ENCODE measurements at places on chromosomes 3 and 15. TPM values are rescaled to one million over a fixed set of nuclear protein-coding genes. Genes with fewer than 3 reads are reported as not detected.

- no peak overlapping the region for H3K4me3 ChIP-seq
- H3K27ac ChIP-seq, result peak overlapping the region; percentile 55
- H3K36me3 ChIP-seq, result peaks cover 2% of the 10 kb centered on the region
- DNase-seq, result no peak
- H3K27me3 ChIP-seq, result no peaks in the 10 kb centered on the region
Measured at GRCh38 chr15:78913012-78913411, 31.8 kb downstream of the CTSH start.

GRCh38 chr3:11736136-11736833, 92.6 kb upstream of the VGLL4 start:
- peaks cover 7% of the 10 kb centered on the region for H3K4me1 ChIP-seq
- no peak for DNase-seq
- H3K27me3 ChIP-seq, result peaks cover 7% of the 10 kb centered on the region
- H3K27ac ChIP-seq, result no peak overlapping the region
- H3K4me3 ChIP-seq, result no peak overlapping the region
- H3K36me3 ChIP-seq, result no peaks in the 10 kb centered on the region

DNA sequence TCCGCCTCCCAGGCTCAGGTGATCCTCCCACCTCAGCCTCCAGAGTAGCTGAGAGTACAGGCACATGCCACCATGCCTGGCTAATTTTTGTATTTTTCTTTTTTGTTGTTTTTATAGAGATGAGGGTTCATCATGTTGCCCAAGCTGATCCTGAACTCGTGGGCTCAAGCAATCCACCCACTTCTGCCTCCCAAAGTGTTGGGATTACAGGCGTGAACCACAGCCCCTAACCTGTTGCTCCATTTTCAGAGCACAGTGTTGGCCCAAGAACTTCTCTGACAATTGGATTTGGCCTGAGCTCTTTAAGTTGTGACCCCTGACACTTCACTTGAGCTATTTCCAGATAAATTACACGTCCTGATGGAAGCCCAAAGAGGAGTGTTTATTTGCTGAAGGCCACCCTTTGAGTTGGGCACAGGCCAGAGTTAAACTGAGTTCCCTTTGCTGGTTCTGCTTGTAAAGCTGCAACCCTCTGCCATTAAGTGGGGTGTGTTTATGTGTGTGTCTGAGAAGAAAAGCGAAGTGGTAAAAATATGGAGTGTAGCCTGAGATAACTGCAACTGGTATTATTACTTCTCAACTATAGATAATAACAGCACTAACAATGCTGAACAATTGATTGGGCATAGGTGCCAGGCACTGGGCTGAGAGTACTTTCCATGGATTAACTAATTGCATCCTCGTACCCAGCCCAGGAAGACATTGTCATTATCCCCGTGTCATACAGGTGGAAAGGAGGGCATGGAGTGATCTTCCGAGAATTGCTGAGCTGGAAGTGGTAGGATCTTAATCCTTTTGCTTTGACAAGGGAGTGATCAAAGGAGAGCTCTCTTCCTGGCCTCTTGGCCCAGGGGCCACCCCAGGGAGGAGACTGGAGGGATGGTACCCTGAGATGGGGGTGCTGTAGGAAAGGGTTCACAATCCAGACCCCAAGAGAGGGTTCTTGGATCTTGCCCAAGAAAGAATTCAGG, 91.5 kb upstream of the PROK2 start:
- H3K36me3 ChIP-seq, result no peaks in the 10 kb centered on the region
- H3K4me1 ChIP-seq, result peaks cover 43% of the 10 kb centered on the region
- no peak for DNase-seq

DNA sequence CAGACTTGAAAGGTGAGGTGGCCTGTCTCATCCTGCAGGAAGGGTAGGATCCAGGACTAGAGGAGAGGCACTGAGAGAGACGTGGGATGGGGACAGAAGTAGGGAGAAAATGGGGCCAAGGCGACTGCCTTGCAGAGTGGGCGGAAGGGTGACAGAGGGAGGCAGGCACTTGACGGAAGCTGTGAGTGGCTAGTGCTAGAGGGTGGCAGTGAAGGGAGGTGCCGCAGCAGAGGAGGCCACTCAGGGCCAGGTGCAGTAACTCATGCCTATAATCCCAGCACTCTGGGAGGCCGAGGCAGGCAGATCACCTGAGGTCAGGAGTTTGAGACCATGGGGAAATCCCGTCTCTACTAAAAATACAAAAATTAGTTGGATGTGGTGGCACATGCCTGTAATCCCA, 7.3 kb downstream of the CCDC33 start:
- no peak overlapping the region for H3K27ac ChIP-seq
- peaks cover 39% of the 10 kb centered on the region for H3K27me3 ChIP-seq
- H3K36me3 ChIP-seq, result no peaks in the 10 kb centered on the region
- peaks cover 9% of the 10 kb centered on the region for H3K4me1 ChIP-seq
- DNase-seq, result no peak

HGD gene
- 1.8 TPM for total RNA-seq

Data from activated T-cell treated with anti-CD3 and anti-CD28 coated beads, Interleukin-2, amount 50 U/mL, for 72 hours (primary cell).